ENCODE measurements at places on chromosomes 3 and 15.

DNA sequence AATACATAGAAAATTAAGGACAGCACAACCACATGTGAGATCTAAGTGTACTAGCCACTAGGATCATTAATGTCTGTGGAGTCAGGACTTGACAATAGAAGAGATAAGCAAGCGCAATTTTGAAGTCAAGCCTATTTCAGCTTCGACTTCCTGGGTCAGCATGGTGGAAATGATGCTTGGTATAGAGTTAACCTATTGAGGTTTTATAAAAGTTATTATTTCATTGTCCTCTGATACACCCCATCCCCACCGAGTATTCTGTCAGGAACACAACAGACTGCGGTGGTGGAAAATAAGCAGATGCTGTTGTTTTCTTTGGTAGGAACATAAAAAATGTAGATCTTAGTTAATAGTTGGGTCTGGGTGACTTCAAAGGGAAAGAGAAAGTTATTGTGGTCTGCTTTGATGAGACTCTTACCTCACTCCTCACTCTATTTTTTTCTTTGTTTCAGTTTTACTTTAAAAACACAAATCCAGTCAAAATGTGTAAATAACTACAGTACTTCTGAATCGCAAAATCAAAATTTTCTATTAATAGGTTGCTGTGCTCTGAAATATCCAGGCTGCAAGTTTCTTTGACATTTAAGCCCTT lies 82.1 kb downstream of the IL5RA start:
- no peak for DNase-seq

GRCh38 chr3:51982352-51982837 lies 940 bp upstream of the ACY1 start:
- no peak for DNase-seq

GRCh38 chr15:45474799-45475198 lies 47.8 kb downstream of the SLC30A4 start:
- DNase-seq, result no peak

- DNase-seq, result no peak
Observed at GRCh38 chr15:36315649-36316048, 263.8 kb upstream of the CDIN1 start.

GRCh38 chr15:57732526-57733331 lies 26.2 kb downstream of the POLR2M start:
- DNase-seq, result no peak

- no peak for DNase-seq
Observed at GRCh38 chr3:102329066-102329465, 105.7 kb upstream of the ZPLD1 start.

DNA sequence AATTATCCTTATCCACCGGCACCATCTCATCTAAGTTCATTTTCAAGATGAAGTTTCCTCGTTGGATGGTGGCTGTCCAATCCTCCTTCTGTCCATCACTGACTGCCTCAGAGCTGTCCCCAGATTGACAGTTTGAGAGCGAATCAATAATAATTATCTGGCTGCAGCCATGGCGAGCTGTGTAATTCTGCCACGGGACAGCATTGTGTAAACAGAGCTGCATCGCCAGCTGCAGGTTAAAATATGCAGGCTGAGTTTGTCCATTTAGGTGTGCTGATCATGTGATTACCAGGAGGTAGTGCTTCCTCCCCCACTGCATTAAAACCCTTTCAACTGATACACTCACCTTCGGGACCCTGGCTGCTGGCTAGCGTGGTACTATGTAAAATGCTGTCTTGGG lies 461.9 kb upstream of the ONECUT1 start:
- DNase-seq, result no peak

GRCh38 chr3:62749657-62750056 lies 125.6 kb downstream of the CADPS start:
- no peak for DNase-seq

GRCh38 chr3:178056868-178057267 lies 479.4 kb upstream of the KCNMB2 start:
- no peak for DNase-seq

GRCh38 chr3:15781131-15781530 lies 16.6 kb downstream of the ANKRD28 start:
- DNase-seq, result no peak

Data from breast epithelium (tissue), 4 donors.